Right renal pelvis (tissue), 4 donors: ENCODE measurements at places on chromosomes 6 and 20. TPM values are rescaled to one million over a fixed set of nuclear protein-coding genes. Genes with fewer than 3 reads are reported as not detected.

The CASS4 gene
- 3.4 TPM for polyA plus RNA-seq

The SNHG17 gene
- polyA plus RNA-seq: 66.2 TPM

The PTGIS gene
- polyA plus RNA-seq: 35.5 TPM

The MTFR2 gene
- 3.2 TPM for polyA plus RNA-seq

The DEFB116 gene
- polyA plus RNA-seq: not detected

The SRMS gene
- polyA plus RNA-seq: 0.24 TPM

The IMPG1 gene
- 2.0 TPM for polyA plus RNA-seq

The FRS3 gene
- polyA plus RNA-seq: 6.4 TPM

The RPRD1B gene
- 36.1 TPM for polyA plus RNA-seq

The CDSN gene
- not detected for polyA plus RNA-seq

The IL20RA gene
- 1.4 TPM for polyA plus RNA-seq

The FOXS1 gene
- 7.3 TPM for polyA plus RNA-seq

DNA sequence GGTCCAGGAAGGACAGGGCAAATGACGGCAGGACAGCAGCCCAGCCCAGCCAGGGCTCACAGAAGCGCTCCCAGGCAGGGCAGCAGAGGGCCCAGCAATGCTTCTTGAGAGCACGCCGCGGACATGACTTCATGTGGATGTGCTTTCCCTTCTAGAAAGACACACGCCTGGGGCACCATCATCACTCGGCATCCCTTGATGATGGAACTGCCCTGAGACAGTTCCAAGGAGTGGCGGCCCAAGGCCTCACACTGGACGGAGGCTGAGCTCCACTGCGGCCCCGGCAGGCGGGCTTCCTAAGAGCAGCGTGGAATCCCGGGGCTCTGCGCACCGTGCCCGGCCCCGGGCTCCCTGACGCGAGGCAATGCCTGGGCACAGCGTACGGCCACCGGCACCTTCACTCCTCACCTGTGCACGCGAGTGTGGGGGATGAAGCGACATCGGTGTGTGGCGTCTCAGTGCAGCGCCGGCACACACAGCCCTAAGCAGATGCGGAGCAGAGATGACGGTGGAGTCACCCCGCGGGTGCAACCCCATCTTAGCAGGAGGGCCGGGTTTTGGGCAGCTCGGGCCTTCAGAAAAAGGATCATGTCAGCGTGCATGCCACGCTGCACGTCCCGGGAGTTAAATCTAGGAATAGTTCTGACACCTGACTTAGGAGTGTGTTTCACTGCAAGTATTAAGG, 86.6 kb downstream of the THBS2 start:
- DNase-seq: no peak

DNA sequence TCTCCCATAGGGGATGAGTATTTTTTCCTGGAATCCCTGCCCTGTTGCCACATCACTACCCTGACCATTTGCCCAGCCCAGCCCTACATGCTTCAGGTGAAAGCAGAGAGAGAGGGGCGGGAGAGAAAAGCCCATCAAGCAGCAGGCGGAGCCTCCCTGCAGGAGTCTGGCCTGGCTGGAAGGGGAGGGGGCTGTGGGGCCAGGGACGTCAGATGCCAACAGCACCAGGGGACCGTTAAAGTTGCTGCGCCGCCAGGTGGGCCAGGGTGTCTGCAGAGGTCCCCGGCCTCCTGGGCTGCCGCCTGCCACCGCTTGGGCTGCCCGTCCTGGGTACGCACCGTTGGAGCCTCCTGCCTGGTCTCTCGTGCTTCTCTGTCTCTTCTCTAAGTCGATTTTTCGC, 757 bp upstream of the R3HDML start:
- no peak for DNase-seq

DNA sequence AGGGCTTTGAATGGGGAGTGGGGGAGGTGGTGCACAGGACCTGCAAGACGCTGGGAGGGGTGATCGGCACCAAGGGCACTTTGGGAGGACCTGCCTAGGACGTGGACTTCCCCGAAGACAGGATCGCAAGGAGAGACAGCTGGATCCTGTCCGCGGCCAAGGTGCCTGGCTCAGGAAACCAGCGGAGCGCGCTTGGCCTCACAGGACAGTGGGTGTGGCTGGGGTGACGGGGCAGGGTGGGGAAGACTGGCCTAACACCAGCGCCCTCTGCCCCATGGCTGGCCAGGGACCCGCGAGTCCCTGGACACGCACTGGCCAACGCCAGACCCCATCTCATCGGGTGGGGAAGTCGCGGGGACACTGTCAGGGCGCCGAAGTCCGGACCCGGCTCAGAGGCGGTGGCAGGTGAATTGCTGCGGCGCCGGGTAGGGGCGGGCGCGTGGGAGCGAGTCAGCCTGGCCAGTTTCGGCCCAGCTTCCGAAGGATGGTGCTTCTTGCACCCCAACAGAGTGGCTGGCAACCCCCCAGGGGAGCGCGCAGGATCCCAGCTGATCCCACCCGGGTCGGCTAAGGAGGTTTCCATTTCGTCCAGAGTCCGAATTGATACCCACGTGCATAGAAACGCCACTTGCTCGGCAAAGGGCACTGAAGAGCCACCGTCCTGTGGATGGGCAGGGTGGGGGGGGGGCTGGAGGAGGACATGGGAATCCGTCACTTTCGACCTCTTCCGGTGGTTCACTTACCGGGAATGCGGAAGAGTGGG, 785 bp upstream of the THBD start:
- no peak for DNase-seq

DNA sequence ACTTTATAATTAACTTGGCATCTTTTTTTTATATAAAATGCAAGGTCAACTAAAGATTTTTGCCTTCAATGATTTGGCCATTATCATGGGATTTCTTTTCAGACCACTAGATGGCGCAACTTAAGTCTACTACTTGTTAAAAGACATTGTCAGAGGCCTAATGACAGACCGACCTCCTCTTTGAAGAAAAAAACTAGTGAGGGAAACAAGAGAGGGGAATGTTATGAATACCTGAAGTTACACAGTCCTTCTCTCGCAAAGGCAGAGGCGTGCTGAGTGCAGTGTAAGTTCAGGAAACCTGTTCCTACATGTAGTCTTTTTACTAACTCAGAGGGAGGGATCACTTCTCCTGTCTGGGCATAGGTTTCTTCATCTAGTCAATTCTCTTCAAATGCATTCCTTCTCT, 9.3 kb downstream of the TRAPPC3L start:
- no peak for DNase-seq

- no peak for DNase-seq
Observed at GRCh38 chr20:57070296-57070695, 196.1 kb downstream of the BMP7 start.

GRCh38 chr6:135630789-135631376, 133.3 kb upstream of the AHI1 start:
- DNase-seq: no peak

DNA sequence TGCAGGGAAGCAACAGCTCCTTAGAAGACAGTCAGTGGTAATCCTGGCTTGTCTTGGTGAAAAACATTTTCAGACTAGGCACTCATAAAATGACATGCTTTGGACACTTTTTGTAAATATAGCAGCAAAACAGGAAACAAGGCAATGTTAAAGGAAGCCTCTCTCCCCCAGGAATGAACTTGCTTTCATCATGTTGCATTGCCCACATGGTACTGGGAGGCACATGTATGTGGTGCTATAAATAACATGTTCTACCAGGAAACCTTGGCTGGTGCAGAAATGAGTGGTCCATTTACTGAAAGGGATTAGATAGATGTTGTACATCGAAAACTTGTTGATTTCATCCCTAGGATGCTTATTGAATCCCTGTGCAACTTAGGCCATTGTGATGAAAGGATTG, 121.4 kb upstream of the RREB1 start:
- no peak for DNase-seq

DNA sequence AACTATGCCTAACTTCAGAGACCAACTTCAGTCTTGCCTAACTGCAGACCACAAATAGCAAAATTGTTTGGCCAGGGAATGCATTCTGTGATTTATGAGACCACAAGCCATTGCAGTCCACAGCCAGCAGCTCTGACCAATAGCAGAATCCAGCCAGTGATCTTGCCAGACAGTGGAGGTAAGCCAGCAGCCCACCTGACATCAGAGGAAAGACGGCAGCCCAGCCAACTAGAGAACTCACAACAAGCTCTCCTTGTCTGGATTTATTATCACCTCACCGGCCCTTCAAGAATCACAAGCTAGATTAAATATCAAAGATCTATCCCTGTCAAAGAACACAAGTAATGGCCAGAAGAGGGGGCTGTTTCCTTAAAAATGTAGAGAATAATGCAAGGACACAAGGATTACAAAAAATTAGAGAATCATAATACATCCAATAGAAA, 66.5 kb upstream of the SLC35F1 start:
- peak; percentile 1 for DNase-seq

DNA sequence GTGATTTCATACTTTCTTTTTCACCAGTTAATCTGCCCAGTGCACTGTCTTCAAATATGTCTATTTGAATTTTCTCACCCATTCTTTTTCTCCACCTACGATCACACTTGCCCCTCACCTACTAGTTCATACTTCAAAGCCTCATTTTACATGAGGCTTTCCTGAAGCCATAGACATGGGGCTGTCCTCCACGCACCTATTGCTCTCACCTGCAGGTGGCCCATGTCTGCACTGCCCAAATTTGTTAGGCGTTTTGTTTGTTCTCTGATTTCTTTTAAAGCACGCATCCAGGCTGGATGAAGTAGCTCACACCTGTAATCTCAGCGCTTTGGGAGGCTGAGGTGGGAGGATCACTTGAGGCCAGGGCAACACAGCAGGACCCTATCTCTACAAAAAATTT, 106.8 kb upstream of the RIPOR2 start:
- DNase-seq: no peak

GRCh38 chr6:163249651-163250101, 164.8 kb upstream of the QKI start:
- no peak for DNase-seq

DNA sequence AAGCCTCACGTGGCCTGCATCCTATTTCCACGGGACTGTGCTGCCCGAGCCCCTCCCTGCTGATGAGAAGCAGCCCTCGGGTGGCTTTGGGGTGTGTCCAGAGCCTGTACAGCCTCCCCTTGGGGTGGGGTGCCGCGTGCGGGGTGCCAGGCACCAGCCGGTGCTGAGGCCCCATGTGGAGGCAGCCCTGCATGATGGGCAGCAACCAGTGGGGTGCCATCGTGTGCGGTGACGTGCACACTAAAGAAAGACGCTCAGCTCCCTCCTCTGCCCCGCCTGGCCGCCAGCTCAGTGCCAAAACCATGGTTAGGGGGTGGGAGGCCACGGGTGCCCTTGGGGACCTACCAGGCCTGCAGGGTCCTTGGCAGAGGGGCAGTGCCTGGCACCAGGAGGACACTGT, 26.2 kb downstream of the NTSR1 start:
- no peak for DNase-seq

- no peak for DNase-seq
Observed at GRCh38 chr20:39039261-39039660, 77.1 kb downstream of the DHX35 start.

GRCh38 chr6:130426066-130426721, 60.4 kb downstream of the TMEM200A start:
- DNase-seq: no peak

DNA sequence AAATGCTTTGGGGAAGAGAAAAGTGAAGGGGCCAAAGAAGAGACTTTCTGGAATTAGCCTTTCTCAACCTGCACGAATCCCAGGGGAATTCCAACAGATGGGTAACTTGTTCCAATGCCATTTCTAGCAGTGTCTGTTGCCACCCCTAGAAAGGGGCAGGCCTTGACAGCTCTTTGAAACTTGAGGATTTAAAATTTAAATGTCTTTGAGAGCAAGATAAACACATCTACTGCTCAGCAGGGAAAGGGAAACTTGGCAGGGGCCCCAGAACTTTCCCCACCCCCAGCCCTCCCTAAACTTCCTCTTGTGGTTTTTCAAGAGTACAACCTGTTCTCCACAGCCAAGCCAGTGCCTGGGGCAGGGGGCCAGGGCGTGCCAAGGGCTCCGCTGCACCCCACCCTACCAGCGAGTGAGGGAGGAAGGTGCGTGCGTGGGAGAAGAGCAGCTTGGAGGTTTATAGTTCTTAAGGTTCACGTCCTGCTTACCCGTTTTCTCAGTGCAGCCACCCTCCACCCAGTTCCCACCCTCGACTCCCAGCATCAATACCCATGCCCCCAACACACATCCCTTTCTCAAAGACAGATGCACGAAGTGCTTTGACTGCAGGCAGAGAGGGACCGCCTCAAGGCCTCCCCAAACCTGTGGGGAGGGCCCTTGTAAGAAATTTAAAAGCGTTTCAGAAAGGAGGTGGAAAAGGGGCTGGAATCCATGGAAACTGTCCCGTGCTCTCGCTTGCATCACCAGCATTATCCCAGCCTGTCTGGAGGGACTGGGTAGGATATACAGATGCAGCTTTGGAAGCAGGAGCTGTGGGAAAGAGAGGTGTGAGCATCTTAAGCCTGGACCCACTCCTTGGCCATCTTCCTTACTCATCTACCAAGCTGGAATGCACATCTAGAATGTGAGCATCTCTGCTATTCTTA, 4.5 kb upstream of the TAF8 start:
- no peak for DNase-seq
